ENCODE measurements at places on chromosomes 16 and 17. TPM values are rescaled to one million over a fixed set of nuclear protein-coding genes. Genes with fewer than 3 reads are reported as not detected.

DNA sequence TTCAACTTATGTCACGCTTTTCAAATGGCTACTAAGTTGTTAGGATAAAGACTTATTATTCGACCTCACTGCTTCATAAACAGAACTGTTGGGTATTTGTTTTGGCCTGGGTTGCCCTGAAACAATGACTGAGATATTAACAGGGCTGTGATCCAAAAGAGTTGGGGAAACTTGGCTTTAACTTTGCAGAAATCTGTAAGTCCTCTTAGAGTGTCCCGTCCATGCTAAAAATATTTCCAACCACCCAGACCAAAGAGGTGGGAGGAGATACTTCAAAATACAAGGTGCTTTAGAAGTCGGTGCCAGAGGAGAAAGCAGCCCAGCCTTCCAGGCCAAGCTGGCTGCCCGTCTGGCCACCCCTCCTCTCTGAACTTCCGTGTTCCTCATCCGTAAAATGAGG, 16.1 kb upstream of the SPATA32 start:
- no peak for DNase-seq

- no peak for DNase-seq
Observed at GRCh38 chr16:19116711-19117449, 3.1 kb downstream of the ITPRIPL2 start.

GRCh38 chr16:88014954-88015805, 63.9 kb downstream of the BANP start:
- DNase-seq, result no peak

GRCh38 chr17:79942011-79942405, 93.7 kb downstream of the TBC1D16 start:
- DNase-seq, result no peak

DNA sequence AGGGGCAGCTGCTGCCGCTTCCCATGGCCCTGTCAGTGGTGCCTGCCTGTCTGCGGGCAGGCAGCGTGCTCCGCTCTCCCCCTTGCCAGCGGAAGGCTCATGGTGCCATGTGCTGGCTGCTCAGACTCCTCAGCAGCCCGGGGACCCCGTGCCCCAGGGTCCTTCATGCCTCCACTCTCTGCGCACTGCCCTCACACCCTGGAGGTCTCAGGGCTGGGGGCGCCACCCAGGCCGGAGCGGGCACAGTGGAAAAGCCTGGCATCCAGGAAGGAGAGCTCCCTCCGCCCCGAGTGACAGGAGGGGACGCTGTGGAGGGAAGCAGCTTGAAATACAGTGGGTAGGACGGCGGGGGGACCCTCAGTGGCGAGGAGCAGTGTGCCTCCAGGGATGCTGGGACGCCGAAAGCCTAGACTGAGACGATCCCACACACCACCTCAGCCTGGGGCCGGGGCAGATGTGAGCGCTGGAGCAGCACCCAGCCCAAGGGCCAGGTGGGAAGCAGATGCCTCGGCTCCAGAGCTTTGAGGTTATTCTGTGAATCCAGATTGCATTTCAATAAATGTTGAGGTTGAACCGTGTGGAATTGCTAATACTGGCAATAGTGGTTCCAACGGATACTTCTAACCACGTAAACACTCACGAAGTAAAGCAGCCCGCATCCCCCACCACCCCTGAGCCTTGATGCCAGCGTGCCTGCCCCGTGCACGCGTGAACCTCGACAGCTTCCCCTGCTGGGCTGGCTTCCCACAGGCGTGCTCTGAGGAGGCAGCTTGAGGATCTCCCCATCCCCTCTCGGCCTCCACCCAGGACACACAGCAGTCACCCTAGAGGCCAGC, 6.5 kb downstream of the TMEM204 start:
- DNase-seq, result no peak

GRCh38 chr17:47729476-47729875, 3.6 kb upstream of the TBX21 start:
- no peak for DNase-seq

- no peak for DNase-seq
Observed at GRCh38 chr16:10932959-10933710, 9.1 kb downstream of the DEXI start.

- peak; percentile 84 for DNase-seq
Observed at GRCh38 chr17:80832888-80833583, 158.6 kb upstream of the CHMP6 start.

GRCh38 chr16:54648575-54648974, 282.1 kb upstream of the IRX5 start:
- DNase-seq, result no peak

- DNase-seq, result no peak
Observed at GRCh38 chr16:724188-725040, 1.8 kb downstream of the CCDC78 start.

- DNase-seq, result no peak
Observed at GRCh38 chr16:54360681-54361080, 74.1 kb upstream of the IRX3 start.

DNA sequence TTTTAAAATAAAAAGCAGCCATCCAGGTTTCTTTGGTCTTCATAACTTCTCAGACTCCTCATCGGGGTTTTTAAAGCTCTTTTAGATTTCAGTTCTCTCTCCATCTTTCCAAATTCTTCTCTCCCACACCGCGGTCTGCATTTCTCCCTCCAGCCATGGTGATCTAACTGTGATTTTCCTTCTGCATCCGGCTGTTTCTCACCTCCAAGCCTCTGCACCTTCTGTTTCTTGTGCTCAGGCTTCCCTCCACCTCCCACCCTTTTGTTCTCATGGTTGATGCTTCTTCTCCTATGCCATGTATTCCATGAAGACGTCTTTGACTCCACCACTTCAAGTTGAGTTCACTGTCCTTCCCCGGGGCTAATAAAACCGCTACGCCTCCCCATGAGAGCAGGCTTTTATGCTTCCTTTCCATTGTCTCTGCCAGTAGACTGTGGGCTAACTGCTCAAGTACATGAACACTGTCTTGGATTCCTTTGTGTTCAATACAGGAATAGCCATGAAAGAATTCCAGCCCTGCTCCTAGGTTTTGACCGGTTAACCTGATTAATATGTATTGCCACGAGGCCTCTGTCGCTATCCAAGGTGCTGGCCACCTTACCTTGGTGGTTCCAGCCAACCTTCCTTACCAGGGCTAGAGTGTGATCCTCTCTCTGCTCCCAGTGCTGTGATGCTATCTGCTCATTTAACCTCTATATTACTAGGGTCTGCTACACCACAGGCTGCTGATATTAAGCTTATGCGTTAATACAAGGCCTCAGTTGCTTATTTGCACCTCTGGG, 625.1 kb downstream of the HS3ST4 start:
- DNase-seq, result no peak

DNA sequence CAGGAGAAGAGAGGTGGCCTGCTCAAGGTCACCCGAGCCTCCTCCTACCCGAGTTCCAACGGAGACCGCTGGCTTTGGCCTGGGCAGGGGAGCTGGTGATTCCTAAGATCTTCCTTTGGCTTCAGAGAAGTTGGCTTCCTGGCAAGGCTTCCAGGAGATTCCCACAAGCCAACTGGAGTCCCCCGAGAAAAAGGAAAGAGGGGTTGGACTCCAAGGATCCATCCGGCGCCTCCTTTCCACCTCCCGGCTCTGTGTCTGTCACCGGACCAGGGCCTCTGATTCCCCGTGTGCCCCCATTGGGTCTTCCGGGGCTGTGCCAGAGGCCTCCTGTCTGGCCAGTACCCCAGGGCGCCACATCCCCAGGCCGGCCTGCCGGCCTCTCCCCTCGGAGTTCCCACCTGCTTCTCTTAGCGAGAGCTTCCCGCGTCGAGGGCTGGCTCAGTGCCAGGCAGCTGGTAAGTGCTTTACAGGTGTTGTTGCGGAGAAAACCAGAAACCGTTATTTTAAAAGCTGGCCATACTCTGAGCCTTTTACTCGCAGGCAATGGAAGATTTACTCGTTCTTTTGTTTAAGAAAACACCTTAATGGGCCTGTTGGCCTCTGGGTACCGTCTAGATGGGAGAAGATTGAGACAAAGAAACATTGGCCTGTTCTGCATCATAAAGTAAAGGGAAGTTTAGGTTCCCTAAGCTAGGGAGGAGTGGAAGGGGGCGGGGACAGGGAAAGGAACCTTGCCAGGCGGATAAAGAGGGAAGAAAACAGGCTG, 258.4 kb upstream of the SDK2 start:
- DNase-seq, result no peak

DNA sequence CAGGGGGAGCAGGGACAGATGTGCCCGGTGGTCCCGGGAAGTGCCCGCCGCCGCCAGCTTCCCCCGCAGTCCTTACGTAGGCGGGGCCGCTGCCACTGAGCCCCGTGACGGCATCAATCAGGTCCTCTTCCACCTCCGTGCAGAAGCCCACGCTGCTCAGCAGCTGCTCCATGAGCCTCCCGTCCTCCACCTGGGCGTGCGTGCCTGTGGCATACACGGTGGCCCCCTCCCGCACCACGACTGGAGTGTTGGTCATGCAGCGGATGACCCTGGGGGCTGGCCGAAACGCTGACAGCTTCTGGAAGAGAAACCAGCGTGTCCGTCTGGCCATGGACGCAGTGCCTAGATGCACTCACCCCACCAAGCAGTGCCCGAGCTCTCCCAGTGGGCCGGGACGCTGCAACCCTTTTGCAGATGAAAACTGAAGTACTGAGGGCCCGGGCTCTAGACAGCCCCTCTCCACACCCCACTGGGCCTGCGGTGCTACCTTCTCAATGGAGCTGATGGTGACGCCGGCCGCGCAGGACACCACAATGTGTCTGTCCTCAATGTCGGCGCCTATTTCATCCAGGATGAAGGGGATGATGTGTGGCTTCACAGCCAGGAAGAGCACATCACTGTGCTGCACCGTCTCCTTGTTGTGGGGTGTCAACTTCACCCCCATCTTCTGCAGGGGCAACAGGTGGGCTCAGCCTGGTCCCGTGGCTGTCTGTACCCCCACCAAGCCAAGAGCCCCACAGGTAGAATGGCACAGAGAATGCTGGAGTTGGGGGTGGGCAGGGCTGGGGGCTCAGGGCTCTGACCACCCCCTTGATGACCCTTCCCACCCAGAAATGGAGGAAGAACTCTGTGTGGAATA, 2.0 kb downstream of the PYCR1 start:
- DNase-seq, result no peak

- DNase-seq, result no peak
Observed at GRCh38 chr17:35496451-35497290, 40.8 kb downstream of the SLFN12L start.

- DNase-seq, result no peak
Observed at GRCh38 chr16:89949756-89950155, 1.2 kb downstream of the DEF8 start.

GRCh38 chr16:3480901-3481695, 14.2 kb downstream of the C16orf90 start:
- no peak for DNase-seq

DNA sequence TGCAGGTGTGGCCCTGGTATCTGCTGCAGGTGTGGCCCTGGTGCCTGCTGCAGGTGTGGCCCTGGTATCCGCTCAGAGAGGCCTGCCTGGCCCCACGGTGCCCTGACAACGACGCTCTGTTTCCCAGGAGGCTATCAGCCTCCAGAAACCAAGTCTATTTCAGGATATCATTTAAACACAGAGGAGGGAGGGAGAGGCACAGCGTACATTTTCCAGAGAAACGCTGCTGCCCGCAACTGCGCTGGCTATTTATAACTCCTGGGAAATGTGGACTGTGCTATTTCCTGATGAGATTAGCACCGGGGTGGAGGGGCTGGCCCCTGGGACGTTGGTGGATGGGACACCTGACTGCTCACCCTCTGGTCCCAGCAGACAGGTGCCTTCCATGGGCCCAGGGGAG, 22.5 kb downstream of the TIMM22 start:
- no peak for DNase-seq

DNA sequence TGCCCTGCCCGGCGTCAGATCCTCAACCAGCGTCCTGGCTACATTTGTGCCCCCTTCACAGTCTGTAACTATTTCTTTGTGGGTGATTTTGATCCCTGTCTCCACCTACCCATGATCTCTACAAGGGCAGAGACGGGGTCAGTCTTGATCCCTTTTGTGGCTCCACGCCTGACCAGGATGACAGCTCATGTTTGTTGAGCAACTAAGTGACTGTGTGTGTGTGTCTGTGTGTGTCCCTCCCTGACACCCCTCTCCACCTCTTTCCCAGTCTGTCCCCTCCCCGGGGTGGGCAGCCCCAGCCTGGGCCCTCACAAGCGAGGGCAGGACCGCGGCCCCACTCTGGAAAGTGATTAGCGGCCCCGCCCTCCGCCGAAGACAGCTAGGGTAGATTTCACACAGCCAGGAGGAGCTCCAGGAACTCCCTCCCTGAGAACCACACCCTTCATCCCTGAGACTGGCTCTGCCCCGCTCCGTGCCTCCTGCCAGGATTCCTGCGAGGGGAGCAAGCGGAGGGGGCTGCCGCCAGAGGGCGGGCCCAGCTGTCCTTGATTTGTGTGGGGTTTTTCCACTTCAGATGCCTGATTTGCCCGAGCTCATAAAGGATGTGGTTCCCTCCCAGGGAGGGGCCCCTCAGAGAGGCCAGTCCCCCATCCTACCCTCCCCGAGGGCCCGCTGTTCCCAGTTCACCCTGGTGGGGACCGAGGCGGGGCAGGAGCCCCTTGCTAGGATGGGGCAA, 5.3 kb upstream of the HS3ST6 start:
- DNase-seq, result no peak

GRCh38 chr17:44786551-44787081, 27.8 kb downstream of the ADAM11 start:
- peak; percentile 8 for DNase-seq

- DNase-seq, result no peak
Observed at GRCh38 chr17:32894245-32894644, 17.3 kb upstream of the MYO1D start.

DNA sequence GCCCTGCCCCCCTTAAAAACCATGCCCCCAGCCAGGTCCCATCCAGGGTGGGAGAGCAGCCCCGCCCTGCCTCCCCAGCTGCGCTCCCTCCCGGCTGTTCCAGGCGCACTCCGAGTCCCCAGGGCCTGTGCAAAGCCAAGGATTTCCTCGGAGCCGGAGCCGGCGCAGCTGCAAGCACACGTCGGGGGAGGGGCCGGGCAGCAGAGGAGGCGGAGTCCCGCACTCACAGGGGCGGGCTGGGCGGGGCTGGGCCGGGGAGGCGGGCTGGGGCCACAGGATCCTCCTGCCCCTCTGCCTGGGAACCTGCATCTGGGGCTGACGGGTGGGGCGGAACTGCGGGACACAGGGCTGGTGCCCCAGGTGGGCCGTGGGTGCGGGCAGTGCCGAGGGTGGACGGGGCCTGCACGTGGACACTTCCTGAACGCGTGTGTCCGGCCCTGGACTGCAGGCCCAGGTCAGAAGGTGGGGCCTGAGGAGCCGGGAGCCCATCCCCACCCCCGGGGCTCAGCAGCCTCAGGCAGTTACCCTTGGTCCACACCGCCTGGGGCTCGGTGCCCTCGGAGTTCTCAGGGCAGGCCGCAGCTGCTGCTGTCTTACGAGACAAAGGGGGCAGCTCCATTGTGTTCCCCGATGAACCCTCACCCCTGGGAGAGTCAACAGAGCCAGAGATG, 24.0 kb upstream of the SSTR5 start:
- peak; percentile 77 for DNase-seq

DNA sequence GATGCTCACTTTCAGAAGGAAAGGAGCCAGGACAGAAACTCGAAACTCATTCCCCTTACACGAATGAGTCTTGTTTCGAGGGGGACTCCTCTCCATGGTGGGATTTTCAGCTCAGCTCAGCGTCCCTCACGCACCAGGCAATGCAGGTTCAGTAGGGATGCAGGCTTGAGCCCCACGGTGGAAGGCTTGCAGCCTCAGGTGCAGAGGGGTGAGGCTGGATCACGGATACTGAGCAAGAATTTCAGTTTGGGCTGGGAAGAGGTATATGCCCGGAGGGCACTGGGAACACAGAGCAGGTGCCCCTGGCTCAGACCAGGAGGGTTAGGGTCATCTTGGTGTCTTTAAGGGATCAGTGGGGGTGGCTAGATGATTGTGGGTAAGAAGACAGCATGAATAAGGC, 344.9 kb upstream of the TNRC6C start:
- DNase-seq, result no peak

HS3ST3B1 gene
- 1.6 TPM for total RNA-seq

KRTAP4-8 gene
- total RNA-seq, result not detected

DCXR gene
- 25.7 TPM for total RNA-seq

PEMT gene
- 17.1 TPM for total RNA-seq

KRTAP1-5 gene
- not detected for total RNA-seq

GPRC5B gene
- total RNA-seq, result 35.1 TPM

MYLK3 gene
- total RNA-seq, result 0.41 TPM

All from frontal cortex (tissue), 4 donors.